ENCODE measurements at places on chromosomes 5 and 9.

DNA sequence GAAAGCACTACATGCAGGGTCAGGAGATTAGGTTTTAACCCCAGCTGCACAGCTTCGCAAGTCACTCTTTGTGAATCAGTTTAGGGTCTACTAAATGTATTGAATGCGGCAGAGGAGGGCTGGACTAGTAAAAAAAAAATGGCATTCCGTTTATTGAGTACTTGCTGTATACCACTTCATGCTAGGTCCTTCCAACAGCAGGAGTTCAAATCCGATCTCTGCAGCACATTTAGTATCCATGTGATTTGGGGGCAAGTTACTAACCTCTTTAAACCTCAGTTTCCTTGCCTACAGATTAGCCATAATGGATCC is 204.4 kb downstream of the SNCAIP start:
- DNase-seq = no peak

DNA sequence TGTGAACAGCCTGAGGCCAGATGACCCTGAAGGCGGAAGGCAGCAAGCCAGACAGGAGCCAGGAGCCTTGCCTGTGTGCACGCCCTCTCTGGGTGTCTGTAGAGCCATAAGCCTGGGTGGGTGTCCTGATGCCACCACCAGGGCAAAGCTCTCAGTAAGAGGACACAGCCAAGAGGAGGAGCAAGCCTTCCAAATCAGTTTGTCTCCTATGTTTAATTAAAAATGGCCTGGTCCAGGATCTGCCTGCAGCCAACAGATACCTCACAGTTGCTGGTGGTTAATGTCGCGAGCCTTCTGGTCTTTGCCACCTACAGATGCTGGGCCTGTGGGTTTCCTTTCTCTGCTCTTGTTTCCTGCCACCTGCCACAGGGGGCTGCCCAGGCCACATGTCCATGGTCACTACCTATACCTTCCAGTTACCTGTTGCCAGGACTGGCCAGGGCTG is 56.9 kb downstream of the SYK start:
- DNase-seq = no peak

DNA sequence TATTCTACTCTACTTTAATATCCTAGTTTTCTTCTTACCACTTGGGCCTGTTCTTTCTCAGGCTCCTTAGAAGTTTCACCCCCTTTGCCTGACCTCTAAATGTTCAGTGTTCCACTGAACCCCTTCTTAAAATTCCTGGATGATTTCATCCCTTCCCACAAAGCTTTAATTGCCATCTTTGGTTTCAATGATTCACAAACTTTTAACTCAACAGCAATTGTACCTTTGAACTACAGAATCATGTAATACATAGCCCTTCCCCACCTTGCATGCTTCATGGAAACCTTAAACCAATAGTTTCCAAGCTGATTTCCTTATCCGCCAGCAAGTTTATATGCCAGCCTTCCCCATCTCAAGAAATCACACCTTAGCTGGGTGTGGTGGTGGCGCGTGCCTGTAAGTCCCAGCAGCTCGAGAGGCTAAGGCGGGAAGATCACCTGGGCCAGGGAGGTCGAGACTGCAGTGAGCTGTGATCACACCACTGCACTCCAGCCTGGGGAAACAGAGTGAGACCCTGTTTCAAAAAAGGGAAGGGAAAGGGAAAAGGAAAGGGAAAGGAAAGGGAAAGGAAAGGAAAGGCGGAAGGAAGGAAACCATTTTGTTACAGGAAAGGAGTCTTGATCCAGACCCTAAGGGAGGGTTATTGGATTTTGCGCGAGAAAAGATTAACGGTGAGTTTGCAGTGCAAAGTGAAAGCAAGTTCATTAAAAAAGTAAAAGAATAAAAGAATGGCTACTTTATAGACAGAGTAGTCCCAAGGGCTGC is 1023.7 kb upstream of the DMAC1 start:
- no peak for DNase-seq

DNA sequence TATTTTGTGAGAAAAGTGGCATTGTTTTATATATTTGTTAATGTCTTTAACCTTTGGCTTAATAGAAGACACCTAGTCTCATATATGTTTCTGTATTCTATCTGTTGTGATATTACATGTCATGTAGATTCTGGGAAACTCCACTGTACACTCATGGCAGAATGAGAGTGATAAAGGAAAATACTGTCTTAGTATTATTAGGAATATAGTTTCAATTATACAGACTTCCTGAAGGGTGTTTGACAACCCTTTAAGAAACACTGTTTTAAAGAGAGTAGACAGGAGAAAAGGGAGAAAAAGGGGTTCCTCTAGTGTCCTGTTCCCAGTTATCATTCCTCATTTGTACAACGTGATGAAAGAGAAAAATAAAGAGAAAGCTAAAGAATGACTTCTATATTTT is 42.1 kb upstream of the SPEF2 start:
- DNase-seq = no peak

DNA sequence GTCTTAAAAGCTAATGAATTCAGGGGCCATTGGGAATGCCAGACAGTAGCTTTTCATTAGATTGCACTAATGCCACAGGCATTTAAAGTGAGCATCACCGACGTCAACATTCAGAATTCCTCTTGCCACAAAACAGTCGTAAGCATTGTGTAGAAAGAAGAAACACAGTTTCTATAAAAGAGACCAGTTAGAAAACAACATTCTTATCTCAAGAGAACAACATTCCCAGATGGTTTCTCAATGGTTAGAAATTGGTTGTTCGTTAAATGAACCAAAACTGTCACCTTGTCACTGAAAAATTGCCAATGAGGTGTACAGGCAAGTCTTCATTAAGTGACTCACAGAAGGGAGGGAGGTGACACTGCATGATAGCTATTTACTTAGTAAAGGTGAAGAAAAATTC is 401.6 kb upstream of the PRR16 start:
- DNase-seq = no peak

- no peak for DNase-seq
Measured at GRCh38 chr9:72615931-72616330, 94.5 kb downstream of the TMC1 start.

GRCh38 chr5:172544371-172545095 is 90.2 kb upstream of the SH3PXD2B start:
- no peak for DNase-seq

DNA sequence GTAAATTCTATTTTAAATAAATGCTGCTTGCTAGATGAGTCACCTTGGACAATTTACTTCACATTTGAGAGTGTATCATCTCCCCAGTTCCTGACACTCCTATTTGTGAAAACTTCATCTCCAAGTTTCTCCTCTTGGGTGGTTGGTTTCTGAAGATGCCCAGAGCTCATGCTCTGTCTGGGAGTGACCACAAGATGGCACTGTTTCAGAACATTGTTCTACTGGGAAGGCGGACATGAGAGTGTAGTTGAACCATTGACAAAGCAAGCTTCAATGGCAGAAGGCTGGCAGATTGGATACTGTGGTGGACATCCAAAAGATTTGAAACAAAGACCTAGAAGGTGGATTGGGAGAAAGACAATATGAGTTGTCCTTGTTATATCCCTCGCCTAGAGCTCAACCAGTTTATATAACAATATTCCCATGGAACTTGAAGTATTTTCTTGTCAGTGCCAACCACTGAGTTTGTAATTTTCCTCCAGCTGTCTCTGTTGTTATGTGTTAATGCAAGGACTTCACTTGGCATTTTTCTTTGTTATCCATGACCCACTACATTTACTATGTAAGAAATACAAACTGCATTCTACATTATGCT is 234.3 kb upstream of the ANKH start:
- DNase-seq = peak; percentile 73
